CD4-positive, alpha-beta T cell (primary cell): ENCODE measurements at places on chromosomes 7 and 10.

GRCh38 chr10:28838908-28839307, 161.6 kb downstream of the BAMBI start:
- no peak for DNase-seq

DNA sequence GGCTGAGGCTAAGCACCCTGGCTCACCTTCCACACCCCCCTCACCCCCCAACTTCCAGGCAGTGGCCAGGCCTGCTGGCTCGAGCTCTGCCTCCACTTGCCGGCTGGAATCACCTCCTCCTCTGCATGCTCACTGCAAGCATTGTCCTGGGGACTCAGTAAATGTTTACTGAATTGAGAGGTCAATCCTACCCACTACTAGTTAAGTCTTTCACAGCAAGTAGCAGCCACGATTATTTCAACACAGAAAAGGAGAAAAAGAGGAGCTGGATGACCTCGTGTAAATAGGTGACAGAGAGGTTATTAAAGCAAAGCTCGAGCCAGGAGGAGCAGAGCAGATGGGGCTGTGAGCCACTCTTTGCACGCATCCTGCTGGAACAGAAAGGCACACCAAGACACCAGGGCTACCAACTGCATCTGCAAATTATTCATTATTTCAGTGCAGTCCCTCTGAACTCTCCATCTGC, 32.1 kb downstream of the HIPK2 start:
- DNase-seq: no peak

- DNase-seq: peak; percentile 39
These were observed at the start of gene TMEM184A for GRCh38 chr7:1555813-1556543. TSS of gene TMEM184A (minus strand) at chr7:1556205. CDS start at chr7:1555484, 721 bp downstream.

DNA sequence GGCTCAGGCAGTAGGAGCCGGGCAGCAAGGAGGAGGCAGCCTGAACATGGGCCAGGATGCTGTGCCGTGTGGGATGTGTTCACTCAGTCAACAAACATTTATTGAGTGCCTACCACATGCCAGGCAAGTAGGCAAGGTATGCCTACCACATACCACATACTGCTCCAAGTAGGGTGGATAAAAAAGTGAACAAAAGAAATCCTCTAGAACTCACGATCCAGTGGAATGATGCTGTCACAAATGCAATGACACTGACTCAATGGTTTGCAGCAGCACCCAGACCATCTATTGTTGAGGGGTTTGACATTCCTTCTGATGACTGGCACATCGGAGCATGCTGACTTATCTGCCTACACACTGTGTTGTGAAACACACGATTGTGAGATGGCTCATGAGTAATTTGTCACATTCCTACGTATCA, 413.5 kb downstream of the NRG3 start:
- no peak for DNase-seq

DNA sequence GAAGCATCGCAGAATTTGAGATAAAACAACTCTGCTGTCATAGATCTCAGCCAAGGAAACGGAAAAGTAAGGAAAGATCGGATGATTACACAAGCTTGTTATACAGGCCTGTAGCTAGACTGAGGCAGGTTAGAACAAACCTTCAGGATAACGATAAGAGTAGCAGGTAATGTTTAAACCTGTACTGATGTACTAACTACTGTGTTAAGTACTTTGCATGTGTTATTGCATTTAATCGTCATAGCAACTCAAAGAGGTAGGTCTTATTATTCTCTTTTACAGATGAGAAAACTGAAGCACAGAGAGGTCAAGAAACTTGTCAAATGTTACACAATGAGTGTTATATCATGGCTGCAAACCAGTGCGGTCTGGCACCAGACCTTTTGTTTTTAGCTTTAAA, 352.5 kb downstream of the GPAM start:
- DNase-seq: no peak

DNA sequence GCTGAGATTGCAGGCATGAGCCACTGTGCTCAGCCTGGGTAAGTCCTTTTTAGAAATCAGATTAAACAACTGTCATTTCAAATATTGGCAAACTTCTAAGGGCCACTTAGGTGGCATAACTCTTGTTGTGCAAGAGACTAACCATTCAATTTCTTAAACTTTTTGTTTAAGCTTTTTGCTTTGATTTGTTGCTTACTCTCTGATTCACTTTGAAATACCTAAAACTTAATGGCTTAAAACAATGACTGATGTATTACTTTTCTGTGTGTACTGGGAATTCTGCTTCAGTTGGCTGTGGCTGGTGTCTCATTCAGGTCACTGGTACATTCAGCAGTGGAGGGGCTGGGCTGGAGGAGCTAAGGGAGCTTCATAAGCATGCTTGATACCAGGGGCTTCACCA, 28.9 kb downstream of the ZNF25 start:
- DNase-seq: no peak

GRCh38 chr10:127351542-127351941, 155.2 kb upstream of the INSYN2A start:
- no peak for DNase-seq

GRCh38 chr7:84637568-84638338, 443.2 kb upstream of the SEMA3A start:
- DNase-seq: no peak

GRCh38 chr7:133940368-133940767, 186.8 kb upstream of the LRGUK start:
- no peak for DNase-seq

- no peak for DNase-seq
These were observed 29.8 kb downstream of the GSDME start for GRCh38 chr7:24727154-24728120.

DNA sequence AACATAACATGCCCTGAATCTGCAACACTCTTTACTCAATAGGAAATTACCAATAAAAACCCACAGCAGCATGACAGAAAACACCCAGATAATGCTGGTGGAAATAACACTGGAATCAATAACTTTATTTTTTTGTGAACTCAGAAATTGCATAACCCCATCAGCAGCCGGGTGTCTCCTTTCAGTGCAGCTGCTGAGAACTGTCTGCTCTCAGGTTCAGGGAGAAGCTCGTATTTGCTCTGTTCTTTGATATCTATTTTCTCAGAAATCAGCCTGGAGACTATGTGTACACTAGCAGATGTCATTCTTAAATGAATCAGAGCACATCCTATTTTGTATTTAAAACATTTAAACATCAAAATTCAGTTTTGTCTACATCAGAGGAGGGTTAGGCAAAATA, 506.0 kb downstream of the POM121L12 start:
- DNase-seq: no peak

GRCh38 chr7:99618726-99619125, 2.0 kb downstream of the ZSCAN25 start:
- DNase-seq: no peak

- DNase-seq: no peak
These were observed 21.6 kb upstream of the UNCX start for GRCh38 chr7:1210979-1211608.
